ENCODE measurements at places on chromosomes 11 and 22.

- no peak for DNase-seq
Measured at GRCh38 chr11:123977731-123978347, at the start of gene OR10S1. Gene OR10S1 (minus strand): TSS chr11:123977781. CDS start chr11:123977664, 117 bp downstream.

- DNase-seq, result no peak
Measured at GRCh38 chr22:39439170-39439569, 17.6 kb upstream of the MGAT3 start.

- DNase-seq, result no peak
Measured at GRCh38 chr11:30724274-30724673, 138.1 kb upstream of the MPPED2 start.

DNA sequence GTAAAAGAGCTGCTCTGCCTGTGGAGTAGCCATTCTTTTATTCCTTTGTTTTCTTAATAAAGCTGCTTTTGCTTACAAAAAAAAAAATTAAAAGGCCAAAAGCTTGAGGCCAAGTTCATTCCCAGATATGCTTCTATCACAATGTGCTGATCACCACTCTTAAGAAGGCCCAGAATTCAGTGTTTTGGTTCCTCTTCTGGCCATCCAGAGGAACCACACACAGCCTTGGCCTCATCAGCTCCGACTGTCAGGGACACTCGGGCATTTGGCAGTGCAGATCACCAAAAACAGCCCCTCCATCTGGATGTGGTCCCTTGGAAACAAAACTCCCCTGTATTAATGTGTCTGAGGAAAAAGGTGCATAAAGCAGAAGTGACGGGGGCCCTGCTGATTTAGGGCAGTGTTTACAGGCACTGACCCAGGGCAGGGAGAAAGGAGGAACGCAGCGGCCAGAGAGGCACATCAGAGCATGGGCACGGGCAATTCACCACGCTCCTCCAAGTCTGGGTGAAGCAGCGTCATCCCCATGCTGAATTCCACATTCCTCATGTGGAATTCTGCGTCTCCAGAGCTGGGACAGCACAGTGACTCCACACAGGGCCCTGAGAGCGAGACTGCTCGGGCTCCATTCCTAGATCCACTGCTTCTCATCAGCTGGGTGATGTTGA lies 17.7 kb downstream of the POLDIP3 start:
- no peak for DNase-seq

DNA sequence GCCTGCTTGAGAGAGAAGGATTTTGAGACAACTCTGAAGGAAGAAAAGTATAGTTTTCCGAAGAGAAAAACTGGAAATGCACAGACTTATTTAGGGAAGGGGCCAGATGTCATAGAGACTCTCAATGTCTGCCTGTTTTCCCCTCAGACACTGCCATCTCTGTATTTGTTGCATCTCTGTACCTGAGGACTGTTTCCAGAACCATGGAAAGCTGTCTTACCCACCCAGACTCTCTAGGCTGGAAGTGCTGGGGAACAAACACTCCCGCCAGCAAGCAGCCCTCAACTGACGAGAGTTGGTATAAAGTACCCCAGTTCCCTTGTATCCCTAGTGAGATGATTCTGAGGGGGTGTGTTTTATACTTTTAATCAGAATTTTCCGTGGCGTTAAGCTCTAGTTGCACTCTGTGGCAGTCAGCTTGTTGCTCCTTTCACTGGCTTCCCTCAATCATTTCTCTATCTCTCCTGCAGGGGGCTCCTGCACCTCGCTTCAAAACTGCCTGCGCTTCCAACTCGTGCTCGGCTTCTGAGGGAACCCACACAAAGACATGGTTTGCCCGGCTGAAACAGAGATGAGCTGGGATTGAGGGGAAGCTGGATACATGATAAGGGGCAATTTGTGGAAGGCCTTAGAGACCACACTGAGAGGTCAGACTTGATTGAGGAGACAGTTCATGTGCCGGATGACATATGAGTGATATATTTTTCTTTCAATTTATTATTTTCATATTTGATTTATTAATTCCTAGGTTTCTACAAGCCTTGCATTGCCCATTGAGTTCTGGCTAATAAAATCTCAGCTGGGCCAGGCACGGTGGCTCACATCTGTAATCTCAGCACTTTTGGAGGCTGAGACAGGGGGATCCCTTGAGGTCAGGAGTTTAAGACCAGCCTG lies 36.9 kb upstream of the CLPB start:
- peak; percentile 8 for DNase-seq

- DNase-seq, result no peak
Measured at GRCh38 chr11:9853929-9854552, 190.2 kb downstream of the SWAP70 start.

DNA sequence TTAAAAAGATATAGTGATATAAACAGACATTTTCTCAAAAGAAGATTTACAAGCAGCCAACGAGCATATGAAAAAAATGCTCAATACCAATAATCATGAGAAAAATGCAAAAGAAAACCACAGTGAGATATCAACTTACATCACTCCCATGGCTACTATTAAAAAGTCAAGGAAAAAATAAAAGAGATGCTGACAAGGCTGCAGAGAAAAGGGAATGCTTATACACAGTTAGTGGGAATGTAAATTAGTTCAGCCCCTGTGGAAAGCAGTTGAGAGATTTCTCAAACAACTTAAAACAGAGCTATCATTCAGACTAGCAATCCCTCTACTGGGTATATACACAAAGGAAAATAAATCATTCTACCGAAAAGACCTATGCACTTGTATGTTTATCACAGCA lies 97.1 kb upstream of the CARD18 start:
- no peak for DNase-seq

DNA sequence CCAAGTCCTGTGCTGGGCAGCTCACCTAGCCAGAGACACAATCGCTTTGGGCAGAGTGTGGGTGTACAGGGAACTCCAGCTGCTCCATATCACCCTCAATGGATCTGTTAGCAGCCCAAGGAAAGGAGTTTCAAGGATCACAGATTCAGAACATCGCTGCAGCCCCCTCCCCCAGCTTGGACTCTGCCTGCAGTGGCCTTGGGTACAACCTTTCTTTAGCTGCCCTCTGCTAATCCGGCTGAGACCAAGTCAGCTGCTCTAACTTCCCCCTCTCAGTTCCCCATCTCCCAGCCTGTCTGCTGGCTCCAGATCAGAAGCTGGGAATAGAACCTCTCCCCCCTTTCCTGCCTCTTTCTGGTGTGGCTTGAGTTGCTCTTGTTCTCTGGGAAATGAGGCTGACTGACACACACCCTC lies 1.3 kb downstream of the TMEM86A start:
- DNase-seq, result no peak

GRCh38 chr11:85875505-85875904 lies 20.3 kb downstream of the CCDC83 start:
- no peak for DNase-seq

GRCh38 chr11:629237-629583 lies 2.2 kb upstream of the SCT start:
- DNase-seq, result no peak

- DNase-seq, result no peak
Measured at GRCh38 chr11:19963697-19964387, 196.4 kb downstream of the DBX1 start.

DNA sequence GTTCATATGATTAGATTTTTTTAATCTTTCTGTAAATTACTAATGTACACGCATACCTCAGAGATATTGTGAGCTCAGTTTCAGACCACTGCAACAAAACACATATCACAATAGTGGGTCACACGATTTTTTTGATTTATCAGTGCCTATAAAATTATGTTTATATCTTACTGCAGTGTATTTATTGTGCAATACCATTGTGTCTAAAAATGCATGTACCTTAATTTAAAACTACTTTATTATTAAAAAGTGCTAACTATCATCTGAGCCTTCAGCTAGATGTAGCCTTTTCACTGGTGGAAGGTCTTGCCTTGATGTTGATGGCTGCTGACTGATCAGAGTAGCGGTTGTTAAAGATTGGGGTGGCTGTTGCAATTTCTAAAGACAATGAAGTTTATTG lies 918.8 kb upstream of the CHORDC1 start:
- DNase-seq, result no peak

- DNase-seq, result no peak
Measured at GRCh38 chr22:33401291-33401690, 343.1 kb upstream of the SYN3 start.

DNA sequence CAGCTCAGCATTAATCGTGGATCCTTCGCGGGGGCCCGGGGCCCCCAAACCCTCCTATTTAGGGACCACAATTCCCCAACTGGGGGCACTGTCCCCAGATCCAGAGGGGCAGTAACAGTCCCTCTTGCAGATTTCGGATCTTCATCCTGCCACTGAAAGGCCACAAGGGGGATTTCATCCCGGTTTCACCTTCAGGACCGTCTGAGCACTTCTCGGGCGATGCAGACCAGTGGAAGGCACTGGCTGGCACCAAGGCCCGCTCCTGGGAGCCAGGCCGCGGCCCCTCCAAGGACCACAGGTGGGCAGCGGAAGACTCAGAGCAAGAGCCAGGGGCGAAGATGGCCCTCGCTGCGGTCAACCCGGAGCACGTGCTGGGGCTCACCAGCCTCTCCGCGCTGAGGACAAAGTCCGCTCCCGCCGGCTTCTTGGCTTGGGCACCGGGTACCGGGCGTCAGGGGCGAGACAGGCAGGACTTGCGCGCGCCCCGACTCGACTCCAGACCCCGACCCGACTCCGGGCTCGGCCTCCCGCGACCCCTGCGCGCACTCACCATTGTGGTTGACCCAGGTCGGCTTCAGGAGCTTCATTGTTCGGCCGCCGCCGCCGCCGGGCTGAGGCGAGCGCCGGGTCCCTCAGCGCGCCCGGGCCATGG lies 517 bp downstream of the HIRA start:
- no peak for DNase-seq

GRCh38 chr11:9569588-9570164 lies 3.8 kb upstream of the WEE1 start:
- DNase-seq, result no peak

GRCh38 chr11:125591649-125592304 lies 875 bp upstream of the STT3A start:
- DNase-seq, result peak; percentile 30

- DNase-seq, result no peak
Measured at GRCh38 chr22:24315367-24315966, 44.8 kb downstream of the SPECC1L start.

GRCh38 chr11:91365986-91366585 lies 858.5 kb upstream of the FAT3 start:
- no peak for DNase-seq

- DNase-seq, result no peak
Measured at GRCh38 chr11:132332521-132332920, 962.1 kb downstream of the NTM start.

GRCh38 chr22:46851941-46852340 lies 89.5 kb downstream of the TBC1D22A start:
- DNase-seq, result no peak

- no peak for DNase-seq
Measured at GRCh38 chr22:23841292-23841691, 2.5 kb upstream of the DERL3 start.

DNA sequence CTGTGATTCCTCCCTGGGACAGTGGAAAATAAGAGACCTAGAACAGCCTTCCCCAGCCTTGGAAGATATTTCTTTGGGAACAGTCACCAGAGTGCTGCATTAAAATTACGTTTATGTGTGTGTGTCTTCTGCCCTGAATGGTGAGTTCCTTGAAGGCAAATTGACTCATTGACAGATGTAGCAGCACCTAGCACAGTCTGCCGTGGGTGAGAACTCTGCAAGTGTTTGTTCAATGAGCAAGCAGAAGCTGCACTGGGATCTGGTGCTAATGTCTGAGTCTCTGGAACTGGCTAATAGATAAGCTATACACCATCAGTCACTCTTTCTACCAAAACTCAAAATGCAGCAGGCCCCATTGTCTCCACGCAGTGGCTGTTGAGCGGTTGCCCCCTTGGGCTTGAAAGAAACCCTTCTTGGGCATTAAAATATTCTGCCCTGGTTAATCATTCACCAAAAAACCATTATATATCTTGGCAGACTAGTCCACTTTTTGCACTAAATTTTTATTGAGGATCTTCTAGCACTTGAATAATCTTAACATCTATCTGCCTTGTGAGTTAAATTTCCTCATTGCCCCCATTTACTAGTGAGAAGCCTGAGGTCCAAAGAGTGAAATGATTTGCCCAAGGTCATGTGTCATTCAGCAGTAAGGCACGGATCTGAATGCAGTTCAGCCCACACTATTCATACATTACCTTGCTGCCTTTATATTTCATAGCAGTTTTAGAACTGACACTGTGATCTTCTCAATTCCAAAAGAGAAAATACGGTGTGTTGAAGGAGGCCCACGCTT lies 87.8 kb upstream of the GALNT18 start:
- no peak for DNase-seq

- no peak for DNase-seq
Measured at GRCh38 chr11:35494957-35495490, 30.4 kb downstream of the PAMR1 start.

DNA sequence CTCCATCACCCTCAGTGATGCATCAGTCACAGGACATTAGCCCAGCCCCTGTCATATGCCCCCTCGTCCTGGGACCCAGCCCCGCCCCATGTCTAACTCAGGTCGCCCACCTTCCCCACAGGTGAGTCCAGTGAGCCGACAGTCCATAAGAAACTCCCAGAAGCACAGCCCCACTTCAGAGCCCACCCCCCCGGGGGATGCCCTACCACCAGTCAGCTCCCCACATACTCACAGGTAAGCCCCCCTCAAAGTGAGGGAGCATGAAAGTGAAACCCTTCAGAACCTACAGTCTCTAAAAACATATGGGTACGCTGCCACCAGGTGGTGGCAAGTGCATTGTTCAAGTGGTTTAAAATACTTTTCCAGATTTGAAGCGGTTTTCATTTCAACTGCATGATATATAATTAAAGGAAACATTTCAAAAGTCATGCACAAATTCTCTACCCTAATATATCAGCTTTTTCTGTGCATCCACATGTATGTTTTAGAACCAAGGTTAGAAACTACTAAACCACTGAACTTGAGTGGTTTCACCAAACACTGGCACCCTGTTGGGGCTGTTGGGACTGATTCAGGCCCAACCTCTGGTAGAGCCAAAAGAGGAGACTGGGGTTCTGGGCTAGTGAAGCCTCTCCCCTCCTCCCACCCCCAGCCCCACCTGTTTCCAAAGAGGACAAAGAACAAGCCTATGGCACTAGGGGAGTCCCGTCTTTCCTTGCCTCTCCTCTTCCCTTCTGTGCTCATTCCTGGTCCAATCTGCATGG lies 17.3 kb downstream of the EPS8L2 start:
- DNase-seq, result peak; percentile 66

DNA sequence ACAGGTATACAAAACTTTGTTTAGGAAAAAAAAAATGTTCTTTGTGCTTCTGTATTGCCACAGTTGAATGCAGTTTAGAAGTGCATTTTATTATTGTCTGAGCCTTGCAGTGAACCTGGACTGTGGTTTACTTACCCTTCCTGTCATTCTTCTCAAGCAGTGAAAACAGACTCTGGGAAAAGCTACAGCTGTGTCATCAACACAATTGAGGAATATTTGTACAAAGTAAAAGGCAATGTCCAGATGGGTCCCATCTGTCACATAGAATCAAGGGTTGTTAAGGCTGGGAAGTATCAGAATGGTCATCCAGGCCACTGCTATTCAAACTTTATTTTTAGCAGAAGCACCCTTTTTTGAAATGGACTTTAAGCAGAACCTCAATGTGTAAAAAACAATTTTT lies 73.3 kb downstream of the TRIM44 start:
- DNase-seq, result no peak
